T follicular helper cell (primary cell): ENCODE measurements at places on chromosomes 11 and 22.

DNA sequence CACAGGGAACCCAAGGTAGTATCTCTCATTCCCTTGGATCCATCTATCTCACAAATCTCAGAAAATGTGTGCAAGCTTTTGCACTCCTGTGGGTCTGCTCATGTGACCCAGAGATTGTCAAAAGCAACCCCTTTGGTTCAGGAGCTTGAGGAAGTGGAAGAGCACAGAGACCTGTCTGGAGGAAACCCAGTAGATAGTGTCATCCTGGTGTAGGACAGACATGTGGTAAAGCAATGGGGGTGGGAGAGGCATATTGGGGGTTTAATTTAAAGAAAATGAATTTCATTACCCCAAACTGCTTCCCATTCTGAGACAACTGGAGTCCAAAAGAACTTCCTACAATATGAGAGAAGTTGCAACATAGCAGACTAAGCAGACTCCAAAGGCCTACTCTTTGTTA, 5.8 kb upstream of the MS4A14 start:
- DNase-seq, result no peak

- no peak for DNase-seq
Observed at GRCh38 chr11:108838102-108838791, 173.4 kb downstream of the DDX10 start.

DNA sequence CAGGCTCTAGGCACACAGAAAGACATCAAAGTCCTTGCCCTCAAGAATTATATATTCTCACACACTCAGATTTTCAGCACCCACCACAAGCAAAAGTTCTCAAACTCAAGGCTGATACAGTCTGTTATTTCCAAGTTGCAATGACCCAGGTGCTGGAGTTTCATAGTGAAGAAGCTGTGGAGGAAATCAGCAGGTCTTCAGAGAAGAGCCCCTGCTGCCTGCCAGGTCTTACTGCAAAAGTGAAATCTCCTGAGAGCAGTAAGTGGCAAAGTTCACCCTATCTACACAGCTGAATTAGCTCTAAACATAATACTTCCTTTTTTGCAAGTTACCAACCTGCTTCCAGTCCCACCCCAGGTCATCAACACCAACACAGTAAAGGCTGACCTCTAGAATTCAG, 64.6 kb downstream of the RPL27A start:
- no peak for DNase-seq

- DNase-seq, result no peak
Observed at GRCh38 chr11:27205250-27205649, 157.8 kb downstream of the CCDC34 start.

- no peak for DNase-seq
Observed at GRCh38 chr11:134330611-134331353, 1.0 kb upstream of the GLB1L2 start.

DNA sequence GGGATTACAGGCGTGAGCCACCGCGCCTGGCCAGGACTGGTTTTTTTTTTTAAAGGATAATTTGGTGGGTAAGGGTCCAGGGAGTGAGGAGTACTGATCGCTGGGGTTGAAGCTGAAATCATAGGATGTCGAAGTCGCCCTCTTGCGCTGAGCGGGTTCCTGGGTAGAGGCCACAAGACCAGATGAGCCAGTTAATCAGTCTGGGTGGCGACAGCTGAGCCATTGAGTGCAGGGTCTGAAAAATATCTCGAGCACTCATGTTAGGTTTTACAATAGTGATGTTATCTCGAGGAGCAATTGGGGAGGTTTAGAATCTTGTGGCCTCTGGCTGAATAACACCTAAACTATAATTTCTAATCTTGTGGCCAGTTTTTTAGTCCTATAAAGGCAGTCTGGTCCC, 7.8 kb downstream of the APOL5 start:
- no peak for DNase-seq

- no peak for DNase-seq
Observed at GRCh38 chr11:31671681-31672080, 139.4 kb downstream of the PAX6 start.

DNA sequence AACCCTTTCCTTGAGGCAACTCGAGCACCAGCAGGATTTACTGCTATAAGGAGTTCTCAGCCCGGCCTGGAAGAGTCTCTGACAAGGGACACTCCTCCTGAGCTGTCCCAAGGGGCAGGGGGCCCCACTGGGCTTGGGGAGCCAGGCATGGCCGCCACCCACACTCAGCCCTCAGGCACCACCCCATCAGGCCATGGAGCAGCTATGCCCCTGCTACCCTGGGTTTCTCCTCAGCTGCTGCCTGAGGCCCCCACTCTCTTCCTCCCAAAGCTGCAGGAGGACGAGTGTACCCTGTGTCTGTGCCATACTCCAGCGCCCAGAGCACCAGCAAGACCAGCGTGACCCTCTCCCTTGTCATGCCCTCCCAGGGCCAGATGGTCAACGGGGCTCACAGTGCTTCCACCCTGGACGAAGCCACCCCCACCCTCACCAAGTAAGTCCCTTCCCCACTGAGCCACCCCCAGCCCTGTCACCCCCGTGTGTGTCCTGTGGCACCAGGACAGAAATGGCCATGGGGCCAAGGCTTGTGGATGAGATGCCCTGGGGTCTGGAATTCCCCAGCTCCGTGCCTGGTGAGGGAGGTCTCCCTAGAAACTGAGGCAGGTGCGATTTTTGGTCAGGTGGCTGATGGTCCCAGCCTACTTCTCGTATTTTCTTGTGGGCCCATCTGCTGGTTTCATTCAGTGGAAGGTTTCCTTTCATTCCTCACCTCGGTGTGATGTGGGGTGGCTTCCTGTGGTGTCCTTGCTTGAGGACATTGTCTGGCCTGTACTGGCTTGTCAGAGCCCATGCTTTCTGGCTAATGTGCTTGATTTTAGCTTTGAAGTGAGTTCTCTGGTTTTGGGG, 28.4 kb downstream of the TAB1 start:
- no peak for DNase-seq

DNA sequence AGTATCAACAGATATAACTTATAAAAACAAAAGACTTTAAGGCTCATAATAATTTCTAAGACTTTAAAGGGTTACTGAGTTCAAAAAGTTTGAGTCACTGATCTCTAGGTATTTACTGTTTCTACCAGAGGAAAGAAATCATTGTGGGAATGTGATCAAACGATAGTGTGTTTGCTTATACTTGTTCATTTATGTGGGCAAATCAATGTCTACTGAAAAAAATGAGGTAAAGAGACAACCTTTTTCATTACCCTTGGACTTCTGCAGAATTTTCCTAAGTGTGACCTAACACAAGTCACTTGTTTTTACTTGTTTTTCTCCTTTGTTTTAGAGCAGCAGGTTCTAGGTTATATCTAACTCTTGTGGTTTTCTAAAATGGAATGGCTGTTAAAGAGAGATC, 65.4 kb downstream of the PRR5L start:
- DNase-seq, result no peak

DNA sequence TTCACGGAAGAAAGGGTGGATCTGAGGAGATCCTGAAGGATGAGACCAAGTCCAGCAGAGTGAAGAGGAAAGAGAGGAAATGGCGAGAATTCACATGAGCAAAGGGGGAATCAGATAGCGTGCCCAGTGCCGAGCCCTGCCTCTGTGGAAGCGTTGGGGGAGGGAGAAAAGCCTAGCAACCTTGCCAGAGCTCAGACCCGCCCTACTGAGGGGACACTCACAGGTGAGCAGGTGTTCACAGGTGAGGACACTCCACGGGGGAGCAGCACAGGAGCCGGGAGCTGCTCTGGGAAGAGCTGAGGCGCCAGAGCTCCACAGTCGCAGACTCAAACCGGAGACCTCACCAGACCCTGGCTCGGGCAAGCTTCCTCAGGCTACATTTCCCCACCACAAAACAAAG, 56.2 kb downstream of the MICAL3 start:
- no peak for DNase-seq

- DNase-seq, result no peak
Observed at GRCh38 chr11:123200264-123200663, 5.2 kb upstream of the CLMP start.

DNA sequence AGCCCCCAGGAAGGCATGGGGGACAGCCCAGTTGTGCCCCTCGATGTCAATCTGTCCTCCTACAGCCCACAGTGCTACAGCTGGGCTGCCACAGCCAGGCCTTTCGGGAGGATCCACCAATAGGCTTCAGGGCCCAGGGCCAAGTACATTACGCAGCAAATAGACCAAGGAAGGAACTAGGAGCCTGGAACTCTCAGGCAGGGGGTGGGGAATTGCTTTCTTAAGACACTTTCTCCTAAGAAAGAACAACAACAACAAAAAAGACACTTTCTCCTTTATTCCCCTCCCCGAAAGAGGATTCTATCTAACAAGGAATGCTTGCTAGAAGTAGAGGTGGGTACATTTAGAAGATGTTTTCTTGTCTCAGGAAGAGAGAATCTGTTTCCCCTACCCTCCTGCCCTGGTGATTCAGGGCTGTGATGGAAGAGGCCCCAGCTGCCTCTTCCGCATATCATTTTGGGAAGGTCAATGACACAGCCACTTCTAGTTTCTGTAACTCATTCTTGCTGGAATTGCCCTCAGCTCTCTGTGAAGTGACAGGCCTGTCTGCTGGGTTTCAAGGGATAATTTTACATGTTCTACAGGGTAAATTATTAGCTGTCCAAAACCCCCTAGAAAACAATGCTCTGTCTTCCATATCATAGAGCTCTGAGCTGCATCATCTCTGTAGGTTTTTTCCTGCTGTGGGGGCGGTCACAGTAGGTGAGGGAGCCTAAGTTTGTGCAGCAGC, 6.0 kb upstream of the MALAT1 start:
- no peak for DNase-seq
